ENCODE measurements at places on chromosomes 16 and 17.

DNA sequence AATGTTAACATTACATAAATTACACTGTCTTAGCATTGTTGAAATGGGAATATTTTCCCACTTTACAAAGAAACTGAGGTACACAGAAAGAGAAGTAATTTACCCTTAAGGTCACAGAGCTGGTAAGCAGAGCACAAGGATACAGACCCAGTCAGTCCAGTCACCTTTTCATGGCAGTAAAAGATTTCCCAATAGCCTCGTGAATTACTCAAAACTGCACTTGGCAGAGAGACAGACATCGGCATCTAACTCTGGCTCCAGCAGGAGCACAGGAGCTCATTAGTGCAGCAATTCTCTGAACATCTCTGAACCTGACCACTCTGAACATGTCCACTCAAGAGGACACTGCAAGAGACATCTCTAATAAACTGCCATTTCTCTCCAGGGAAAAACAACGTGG lies 3.1 kb downstream of the TEX2 start:
- DNase-seq: no peak

- DNase-seq: no peak
Measured at GRCh38 chr16:27778926-27779570, 229.1 kb downstream of the KATNIP start.

DNA sequence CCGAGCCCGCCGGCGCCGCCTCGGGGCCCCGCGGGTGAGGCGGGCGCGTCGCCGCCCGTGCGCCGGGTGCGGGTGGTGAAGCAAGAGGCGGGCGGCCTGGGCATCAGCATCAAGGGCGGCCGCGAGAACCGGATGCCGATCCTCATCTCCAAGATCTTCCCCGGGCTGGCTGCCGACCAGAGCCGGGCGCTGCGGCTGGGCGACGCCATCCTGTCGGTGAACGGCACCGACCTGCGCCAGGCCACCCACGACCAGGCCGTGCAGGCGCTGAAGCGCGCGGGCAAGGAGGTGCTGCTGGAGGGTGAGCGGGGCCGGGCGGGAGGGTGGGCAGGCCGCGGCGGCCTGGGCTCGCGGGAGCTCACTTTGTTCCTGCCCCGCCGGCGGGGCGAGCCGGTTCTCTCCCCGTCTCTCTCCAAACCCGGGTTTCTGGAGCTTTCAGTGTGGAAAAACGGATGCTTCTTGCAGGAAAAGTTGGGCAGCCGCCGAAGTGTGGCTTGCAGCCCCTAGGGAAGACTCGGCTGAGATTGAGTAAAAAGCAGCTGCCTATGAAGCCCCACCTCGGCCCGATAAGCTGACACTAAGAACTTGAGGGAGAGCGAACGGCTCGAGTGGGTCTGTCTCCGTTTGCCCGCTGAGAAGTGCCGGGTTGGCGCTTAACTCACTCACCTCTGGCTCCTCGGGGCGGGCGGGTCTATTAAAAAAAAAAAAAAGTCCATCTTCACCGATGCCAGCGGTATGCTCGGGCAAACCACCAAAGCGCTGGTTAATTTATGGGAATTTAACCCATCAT lies 677 bp downstream of the SNTB2 start:
- no peak for DNase-seq

DNA sequence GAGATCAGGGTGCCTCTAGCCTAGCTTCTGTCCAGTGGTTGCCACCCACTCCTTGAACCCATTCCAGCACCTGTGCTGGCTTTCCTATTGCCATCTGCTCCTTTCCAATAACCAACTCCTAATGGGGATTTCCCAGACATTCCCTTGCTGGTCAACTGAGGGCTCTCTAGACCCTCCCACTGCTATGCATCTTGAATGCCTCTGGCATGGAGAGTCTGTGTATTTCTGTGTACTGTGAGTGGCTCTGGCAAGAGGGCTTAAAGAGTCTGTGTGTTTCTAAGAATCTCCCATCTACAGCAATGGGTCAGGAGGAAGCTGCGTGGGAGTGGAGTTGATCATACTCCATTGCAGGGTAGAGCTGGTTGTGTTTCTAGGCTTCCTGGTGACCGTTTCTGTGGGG lies 11.0 kb upstream of the EPN3 start:
- DNase-seq: no peak

- no peak for DNase-seq
Measured at GRCh38 chr17:74858672-74859458, 820 bp downstream of the GRIN2C start.

DNA sequence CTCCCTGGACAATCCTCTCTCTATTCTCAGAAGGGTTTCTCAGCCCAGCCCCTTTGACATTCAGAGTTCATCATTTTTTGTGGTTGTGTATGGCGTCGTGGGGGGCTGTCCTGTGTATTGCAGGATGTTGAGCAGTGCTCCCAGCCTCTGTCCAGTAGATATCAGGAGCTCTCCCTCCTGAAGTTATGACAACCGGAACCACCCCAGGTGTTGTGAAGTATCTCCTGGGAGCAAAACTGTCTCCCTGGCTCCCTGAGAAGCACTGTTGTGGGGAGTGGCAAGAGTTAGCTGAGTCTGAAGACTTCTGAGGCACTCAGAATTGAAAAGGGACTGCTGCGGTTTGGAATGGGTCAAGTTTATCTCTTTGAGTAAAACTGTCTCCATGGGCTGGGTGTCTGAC lies 55.9 kb upstream of the MGAT5B start:
- no peak for DNase-seq

DNA sequence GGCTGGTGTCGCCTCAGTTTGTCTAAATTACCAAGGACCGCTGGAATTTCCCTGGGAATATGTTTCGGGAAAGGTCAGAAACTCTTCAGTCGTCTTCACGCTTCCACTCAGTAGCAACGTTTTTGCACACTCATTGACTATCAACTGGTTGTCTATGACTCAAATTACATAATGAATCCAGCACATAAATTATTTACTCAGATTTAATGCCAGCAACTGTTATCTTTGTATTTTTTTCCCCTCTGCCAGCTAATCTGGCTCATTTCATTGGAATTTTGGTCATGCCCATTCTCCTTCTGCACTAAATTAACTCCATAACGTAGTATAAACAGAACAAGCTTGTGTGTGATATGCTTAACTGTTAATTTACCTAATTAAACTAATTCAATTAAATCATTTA lies 372.7 kb upstream of the ZFHX3 start:
- no peak for DNase-seq

DNA sequence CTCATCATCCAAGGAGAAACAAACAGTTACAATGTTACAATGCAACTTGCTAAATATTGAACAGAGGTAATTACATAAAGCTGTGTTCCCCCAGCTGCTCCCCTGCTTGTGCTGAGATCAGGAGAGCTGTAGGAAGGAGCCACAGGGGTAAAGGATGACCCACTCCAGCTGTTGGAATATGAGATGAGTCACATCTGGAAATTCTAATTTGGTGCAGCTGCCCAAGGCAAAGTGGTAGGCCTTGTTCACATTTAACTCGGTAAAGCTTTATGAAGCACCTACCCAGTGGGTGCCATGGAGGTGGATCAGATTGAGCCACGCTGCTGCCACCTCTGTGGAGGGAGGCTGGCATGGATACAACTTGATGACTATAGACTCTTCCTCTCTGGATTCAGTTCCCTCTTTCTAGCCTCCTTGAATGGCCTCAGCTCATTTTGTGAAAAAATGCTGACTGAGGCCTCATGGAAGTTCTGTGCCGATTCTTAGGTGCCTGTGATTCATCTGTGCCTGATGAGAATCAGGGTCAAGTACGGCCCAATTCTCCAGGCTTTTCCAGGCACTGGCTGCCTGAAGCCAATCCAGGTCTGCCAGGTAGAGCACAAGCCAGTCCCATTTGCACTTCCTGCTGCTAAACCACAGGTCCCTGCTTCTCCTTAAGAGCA lies 7.4 kb downstream of the ZNF689 start:
- DNase-seq: no peak

DNA sequence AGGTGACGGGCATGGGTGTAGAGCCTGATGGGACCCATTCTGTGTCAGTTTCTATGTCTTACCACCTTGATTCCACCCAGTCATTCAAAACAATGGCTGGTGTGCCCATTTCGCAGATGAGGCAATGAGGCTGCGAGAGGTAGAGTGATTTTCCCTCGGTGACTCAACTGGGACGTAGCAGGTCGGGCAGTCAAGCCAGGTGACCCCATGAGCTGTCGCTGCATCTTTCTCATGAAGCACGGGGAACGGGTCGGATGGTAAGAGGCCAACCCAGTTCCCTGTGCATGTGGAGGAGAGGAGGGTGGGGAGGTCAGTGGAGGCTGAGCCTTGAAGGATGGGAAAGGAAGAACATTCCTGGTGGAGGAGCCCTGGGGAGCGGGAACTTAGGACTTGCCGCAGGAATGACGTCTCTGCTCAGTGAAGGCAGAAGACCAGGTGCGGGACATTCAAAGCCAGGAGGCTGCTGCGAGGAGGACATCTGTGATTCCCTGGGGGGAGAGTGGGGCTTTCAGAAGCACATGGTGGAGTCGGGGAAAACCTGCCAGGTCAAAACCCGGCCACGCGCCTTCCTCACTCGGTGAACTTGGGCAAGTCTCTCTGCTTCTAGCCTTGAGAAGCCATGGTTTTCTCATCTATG lies 1.1 kb downstream of the IL21R start:
- DNase-seq: no peak

DNA sequence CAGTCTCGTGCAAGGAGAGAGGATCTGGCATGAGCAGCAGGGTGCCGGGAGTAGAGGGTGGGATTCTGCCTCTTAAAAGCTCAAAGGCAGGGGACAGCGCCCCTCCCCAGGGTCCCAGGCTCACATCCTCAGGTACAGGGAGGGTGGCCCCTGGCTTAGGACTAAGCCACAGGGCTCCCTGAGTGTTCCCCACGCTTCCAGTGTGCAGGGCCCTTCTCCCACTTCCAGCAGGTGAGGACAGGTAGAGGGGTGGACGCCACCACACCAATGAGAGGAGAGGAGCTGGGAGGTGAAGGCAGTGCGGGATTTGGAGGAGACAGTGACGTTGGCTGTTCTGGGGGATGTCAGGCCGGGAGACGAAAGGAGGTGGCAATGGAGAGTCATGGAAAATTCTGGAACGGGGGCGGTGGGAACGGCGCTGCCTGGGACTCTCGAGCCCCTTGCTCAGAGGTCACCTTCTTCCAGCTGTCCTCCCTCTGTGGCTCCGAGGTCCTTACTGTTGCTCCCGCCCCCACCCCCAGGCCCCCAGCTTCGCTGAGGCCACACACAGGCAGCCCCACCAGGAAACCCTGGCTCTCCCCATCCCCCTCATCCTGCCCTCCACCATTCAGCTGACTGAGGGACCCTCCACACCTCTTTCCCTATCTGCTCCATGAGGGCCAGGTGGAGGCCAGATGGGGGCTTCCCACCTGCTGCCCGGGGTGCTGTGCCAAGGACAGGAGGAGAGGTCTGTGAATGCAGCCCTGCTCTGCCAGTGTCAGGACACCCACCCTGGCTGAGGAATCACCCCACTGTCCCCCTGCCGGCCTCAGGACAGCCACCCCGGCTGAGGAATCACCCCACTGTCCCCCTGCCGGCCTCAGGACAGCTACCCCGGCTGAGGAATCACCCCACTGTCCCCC lies 57.7 kb upstream of the ACSF3 start:
- DNase-seq: no peak

GRCh38 chr17:7927596-7927995 lies 2.1 kb downstream of the KCNAB3 start:
- DNase-seq: no peak

GRCh38 chr17:5788266-5788900 lies 204.1 kb upstream of the NLRP1 start:
- DNase-seq: no peak

- no peak for DNase-seq
Measured at GRCh38 chr16:85517154-85517553, 96.0 kb upstream of the GSE1 start.

DNA sequence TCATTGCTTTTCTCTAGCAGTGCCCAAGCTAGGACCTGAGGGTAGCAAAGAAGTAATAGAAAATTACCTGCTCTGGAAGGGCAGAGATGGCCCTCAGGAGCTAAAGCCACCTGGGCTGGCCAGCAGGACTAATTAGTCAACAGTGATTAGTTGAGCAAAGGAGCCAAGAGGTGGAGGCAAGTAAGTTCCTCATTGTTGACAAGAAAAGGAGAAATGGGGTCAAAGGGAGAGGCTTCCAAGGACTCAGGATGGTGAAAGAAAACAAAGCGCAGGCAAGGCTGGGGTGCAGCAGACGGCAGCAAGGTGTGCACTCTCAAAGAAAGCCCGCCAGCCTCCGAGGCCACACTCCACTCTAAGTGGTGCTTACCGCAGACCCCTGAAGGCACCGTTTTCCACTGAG lies 44.6 kb downstream of the CMTM4 start:
- DNase-seq: no peak

- DNase-seq: no peak
Measured at GRCh38 chr16:57192720-57193486, 6.8 kb downstream of the RSPRY1 start.

DNA sequence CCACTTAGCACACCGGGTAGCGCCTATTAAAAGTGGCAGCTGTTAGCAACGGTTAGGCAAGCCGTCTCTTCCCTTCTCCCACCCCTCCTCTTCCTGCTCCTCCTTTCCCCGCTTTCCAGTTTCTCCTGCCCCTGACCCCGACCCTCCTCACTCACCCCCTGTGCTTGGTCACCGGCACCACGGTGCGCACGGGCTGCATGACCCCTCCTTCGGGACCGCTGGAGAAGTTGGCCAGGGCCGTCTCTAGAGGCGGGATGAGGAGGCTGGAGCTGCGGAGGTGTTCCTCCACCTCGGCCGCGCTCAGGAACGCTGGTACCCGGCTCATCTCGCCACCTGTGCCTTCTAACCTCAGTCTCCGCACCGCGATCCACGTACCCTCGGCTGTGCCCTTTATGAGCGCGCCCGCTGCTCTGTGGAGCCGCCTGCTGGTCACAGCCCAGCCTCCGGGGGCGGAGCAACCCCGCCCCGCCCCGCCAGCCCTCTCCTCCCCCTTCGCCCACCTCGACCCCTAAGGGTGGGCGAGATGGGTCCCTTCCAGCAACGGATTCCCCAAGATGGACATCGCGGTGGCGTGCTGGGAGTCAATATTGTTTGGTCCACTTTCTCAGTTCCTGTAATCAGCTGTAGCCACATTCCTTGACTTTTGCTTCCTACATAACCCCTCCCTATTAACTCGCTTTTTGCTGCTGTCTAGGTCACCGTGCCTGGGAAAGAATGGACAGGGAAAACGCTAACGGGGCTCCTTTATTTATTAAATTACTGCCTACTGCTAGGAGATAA lies at the start of gene CRYM:
Gene CRYM (minus strand): TSS at position 364 of the 780 bp plus-strand sequence. CDS start 39 bp downstream, at position 325.
- peak; percentile 43 for DNase-seq

GRCh38 chr17:73027130-73027741 lies 65.3 kb downstream of the SLC39A11 start:
- DNase-seq: no peak
